Esophagus squamous epithelium (tissue), 5 donors: ENCODE measurements at places on chromosomes 1 and 21. TPM values are rescaled to one million over a fixed set of nuclear protein-coding genes. Genes with fewer than 3 reads are reported as not detected.
A peak's percentile ranks its signal among the peaks of the same experiment; 100 is the strongest.

- no peaks in the 10 kb centered on the region for H3K27me3 ChIP-seq
- no peak overlapping the region for H3K4me3 ChIP-seq
- no peak for DNase-seq
- peaks cover 33% of the 10 kb centered on the region for H3K4me1 ChIP-seq
- H3K36me3 ChIP-seq = no peaks in the 10 kb centered on the region
Observed at GRCh38 chr1:15803380-15803779, 4.1 kb downstream of the UQCRHL start.

The MATN1 gene
- total RNA-seq = not detected

- no peak for DNase-seq
- H3K27me3 ChIP-seq = no peaks in the 10 kb centered on the region
- H3K4me3 ChIP-seq = peak overlapping the region; percentile 84
Observed at GRCh38 chr1:236144033-236144432, 1.7 kb downstream of the GPR137B start.

- H3K4me1 ChIP-seq = no peaks in the 10 kb centered on the region
- no peak overlapping the region for H3K27ac ChIP-seq
- DNase-seq = no peak
- no peaks in the 10 kb centered on the region for H3K36me3 ChIP-seq
Observed at GRCh38 chr1:236724506-236724905, 38.2 kb downstream of the ACTN2 start.

DNA sequence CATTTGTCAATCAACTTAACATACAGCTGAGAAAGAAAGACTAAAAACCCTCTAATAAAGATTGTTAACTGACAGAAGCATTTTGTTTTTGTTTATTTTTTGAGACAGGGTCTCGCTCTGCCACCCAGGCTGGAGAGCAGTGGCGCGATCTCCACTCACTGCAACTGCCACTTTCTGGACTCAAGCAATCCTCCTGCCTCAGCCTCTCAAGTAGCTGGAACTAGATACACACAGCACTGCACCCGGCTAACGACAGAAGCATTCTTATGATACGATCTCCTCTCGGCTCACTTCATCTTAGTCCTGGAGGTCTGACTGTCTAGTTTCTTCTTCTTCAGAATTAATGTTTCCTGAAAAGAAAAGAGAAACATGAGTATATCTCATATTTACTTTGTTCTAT is 23.5 kb downstream of the RSPH1 start:
- DNase-seq = no peak
- no peaks in the 10 kb centered on the region for H3K36me3 ChIP-seq
- no peak overlapping the region for H3K4me3 ChIP-seq
- peaks cover 8% of the 10 kb centered on the region for H3K4me1 ChIP-seq

- no peak for DNase-seq
- no peaks in the 10 kb centered on the region for H3K36me3 ChIP-seq
Observed at GRCh38 chr21:43574741-43575472, 84.4 kb downstream of the HSF2BP start.

GRCh38 chr1:154860156-154860870 is 9.8 kb downstream of the KCNN3 start:
- no peak for DNase-seq
- no peaks in the 10 kb centered on the region for H3K36me3 ChIP-seq
- no peaks in the 10 kb centered on the region for H3K4me1 ChIP-seq
- H3K4me3 ChIP-seq = no peak overlapping the region

The BEND5 gene
- total RNA-seq = not detected

GRCh38 chr1:24190983-24191461 is 3.9 kb upstream of the IFNLR1 start:
- no peaks in the 10 kb centered on the region for H3K36me3 ChIP-seq
- no peak for DNase-seq
- H3K27ac ChIP-seq = no peak overlapping the region
- H3K4me1 ChIP-seq = peaks cover 75% of the 10 kb centered on the region
- no peaks in the 10 kb centered on the region for H3K27me3 ChIP-seq
- no peak overlapping the region for H3K4me3 ChIP-seq

The ASTN1 gene
- total RNA-seq = not detected

GRCh38 chr1:118254001-118254400 is 69.0 kb upstream of the SPAG17 start:
- DNase-seq = no peak
- H3K4me3 ChIP-seq = no peak overlapping the region
- H3K27me3 ChIP-seq = no peaks in the 10 kb centered on the region
- H3K4me1 ChIP-seq = no peaks in the 10 kb centered on the region
- H3K36me3 ChIP-seq = no peaks in the 10 kb centered on the region
- no peak overlapping the region for H3K27ac ChIP-seq

DNA sequence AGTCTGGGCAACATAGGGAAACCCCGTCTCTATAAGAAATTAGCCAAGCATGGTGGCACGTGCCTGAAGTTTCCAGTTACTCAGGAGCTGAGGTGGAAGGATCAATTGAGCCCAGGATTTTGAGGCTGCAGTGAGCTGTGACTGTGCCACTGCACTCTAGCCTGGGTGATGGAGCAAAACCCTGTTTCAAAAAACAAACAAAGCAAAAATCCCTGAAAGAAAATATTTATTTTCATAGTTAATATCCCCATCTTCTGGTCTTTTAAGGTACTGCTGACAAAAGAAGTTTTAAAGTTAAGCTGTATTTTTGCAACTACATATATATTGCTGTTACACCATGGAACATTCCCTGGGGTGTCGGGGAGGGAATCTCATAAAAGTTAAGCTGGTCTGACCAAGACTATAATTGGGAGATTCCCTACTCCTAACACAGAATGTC is 26.0 kb downstream of the VAMP4 start:
- no peak overlapping the region for H3K4me3 ChIP-seq
- no peak overlapping the region for H3K27ac ChIP-seq
- H3K27me3 ChIP-seq = no peaks in the 10 kb centered on the region
- DNase-seq = no peak
- no peaks in the 10 kb centered on the region for H3K36me3 ChIP-seq

DNA sequence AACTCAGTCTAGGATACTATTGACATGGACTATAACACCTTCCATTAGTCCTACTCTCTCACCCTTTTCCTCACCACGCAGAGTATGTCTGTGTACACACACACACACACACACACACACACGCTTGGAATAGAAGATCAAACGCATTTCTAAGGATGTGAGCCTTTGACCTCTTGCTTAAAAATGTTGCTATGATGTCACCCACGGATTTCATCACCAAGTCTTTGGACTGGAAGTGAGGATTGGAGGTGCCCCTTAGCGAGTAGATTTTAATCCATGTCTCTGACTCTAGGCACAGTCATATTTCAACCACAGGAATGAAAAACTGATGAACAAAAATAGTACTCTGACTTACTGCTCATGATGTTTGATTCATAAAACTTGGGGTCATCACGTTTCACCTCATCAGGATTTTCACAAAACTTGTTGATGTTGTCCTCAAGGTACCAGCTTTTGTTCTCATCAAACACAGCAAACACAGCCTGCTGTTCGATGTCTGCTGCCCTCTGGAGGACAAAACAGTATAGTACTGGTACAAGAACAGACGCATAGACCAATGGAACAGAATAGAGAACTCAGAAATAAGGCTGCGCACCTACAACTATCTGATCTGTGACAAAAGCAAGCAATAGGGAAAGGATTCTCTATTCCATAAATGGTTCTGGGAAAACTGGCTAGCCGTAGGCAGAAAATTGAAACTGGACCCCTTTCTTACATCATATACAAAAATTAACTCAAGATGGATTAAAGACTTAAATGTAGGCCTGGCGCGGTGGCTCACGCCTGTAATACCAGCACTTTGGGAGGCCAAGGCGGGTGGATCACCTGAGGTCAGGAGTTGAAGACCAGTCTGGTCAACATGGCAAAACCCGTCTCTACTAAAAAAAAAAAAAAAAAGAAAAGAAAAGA is 39.9 kb downstream of the F5 start:
- no peaks in the 10 kb centered on the region for H3K36me3 ChIP-seq
- H3K27me3 ChIP-seq = no peaks in the 10 kb centered on the region
- DNase-seq = no peak
- H3K4me1 ChIP-seq = no peaks in the 10 kb centered on the region
- H3K27ac ChIP-seq = no peak overlapping the region
- no peak overlapping the region for H3K4me3 ChIP-seq

DNA sequence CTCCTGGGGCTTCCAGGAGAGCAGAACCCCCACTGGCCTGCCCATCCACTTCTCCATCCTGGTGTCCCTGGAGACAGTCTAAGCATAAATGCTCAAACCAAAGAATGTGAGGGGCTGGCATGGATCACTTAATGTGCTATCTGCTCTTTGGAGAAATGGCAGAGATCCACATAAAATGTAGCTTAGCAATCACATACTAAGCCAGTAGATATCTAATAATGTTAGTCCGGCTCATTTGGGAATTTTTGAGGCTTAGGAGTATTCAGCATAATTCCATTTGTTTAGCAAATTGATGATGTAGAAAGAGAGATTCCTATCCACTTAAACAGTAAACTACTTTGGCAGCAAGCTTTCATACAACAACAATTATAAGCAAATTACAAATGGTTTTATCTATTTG is 90.7 kb downstream of the TENT5C start:
- DNase-seq = no peak
- H3K4me3 ChIP-seq = no peak overlapping the region
- no peaks in the 10 kb centered on the region for H3K36me3 ChIP-seq
- H3K27ac ChIP-seq = peak overlapping the region; percentile 53
- no peaks in the 10 kb centered on the region for H3K4me1 ChIP-seq
- no peaks in the 10 kb centered on the region for H3K27me3 ChIP-seq

The MAP3K21 gene
- 6.4 TPM for total RNA-seq

The CHRM3 gene
- total RNA-seq = 1.2 TPM

- H3K4me3 ChIP-seq = no peak overlapping the region
- no peak for DNase-seq
- H3K36me3 ChIP-seq = no peaks in the 10 kb centered on the region
- no peaks in the 10 kb centered on the region for H3K27me3 ChIP-seq
- H3K27ac ChIP-seq = no peak overlapping the region
Observed at GRCh38 chr1:116099379-116099778, 11.8 kb upstream of the MAB21L3 start.

The SPATA45 gene
- total RNA-seq = not detected

The ACTN2 gene
- total RNA-seq = 0.47 TPM

- DNase-seq = no peak
- H3K27me3 ChIP-seq = no peaks in the 10 kb centered on the region
- no peak overlapping the region for H3K4me3 ChIP-seq
- no peaks in the 10 kb centered on the region for H3K36me3 ChIP-seq
Observed at GRCh38 chr21:34187935-34188334, 114.6 kb downstream of the MRPS6 start.

The PRR9 gene
- not detected for total RNA-seq

DNA sequence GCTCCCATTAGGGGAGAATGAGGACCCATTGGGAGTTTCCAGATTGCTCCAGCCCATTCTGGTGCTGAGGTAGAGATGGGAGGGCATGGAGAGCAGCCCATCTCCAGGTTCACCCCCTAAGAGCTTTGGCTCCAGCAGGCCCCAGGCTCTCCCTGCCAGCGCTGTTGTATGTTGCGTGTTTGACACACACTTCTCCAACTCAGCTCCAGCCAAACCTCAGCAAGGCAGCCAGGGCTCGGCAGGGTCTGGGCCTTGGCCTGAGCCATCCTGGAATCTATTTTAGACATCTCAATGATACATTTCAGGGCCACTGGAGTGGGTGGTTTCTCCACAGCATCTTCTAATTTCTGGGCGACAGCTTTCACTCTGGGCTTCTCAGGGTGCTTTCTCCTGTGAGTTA is 117.0 kb downstream of the NAV1 start:
- DNase-seq = no peak
- peak overlapping the region; percentile 57 for H3K27ac ChIP-seq
- H3K4me3 ChIP-seq = no peak overlapping the region
- H3K4me1 ChIP-seq = no peaks in the 10 kb centered on the region
- H3K27me3 ChIP-seq = peaks cover 12% of the 10 kb centered on the region

The C1orf87 gene
- total RNA-seq = not detected

DNA sequence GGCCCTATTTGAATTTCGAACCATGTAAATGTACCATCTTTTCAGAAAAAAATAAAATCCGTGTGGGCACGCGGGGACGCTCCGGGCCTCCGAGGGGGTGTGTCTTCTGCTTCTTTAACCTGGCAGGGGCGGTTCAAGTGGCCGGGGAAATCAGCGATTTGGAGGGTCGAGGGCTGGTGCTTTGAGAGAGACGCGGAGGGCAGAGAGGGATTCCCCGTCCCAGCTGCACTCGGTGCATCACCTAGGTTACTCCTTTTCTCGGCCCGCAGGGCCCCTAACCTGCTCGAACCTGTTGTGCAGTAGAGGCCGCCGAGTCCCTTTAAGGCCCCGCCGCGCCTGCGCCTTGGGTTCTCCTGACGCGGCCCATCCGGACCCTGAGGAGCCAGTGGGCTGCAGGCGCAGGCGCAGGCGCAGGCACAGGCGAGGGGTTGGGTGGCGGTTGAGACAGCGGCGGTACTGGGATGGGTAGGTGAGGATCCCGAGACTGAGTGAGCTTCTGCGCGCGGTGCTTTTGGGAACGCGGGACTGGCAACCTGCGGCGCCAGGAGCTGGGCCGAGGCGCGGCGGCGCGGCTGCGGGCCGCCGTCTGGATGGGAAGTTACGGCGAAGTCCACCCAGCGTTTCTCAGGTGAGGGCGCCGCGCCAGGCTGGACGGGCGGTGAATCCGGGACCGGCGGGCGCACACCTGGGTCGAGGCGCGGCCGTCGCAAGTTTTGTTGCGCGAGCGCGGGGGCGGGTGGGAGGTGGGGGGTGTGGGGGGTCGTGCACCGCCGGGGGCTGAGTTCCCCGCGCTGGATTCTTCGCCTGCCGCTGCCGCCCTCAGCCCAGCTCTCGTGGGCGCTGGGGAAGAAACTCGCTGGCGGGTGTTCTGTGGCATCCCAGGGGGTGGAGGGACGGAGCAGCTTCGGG is at the start of gene NBPF3:
TSS of gene NBPF3 (plus strand) at position 417 of the 909 bp plus-strand sequence. CDS start 4,950 bp downstream, outside the sequence.
- no peaks in the 10 kb centered on the region for H3K27me3 ChIP-seq
- H3K4me1 ChIP-seq = peaks cover 34% of the 10 kb centered on the region
- peak; percentile 59 for DNase-seq

The EPHX1 gene
- total RNA-seq = 78.7 TPM

DNA sequence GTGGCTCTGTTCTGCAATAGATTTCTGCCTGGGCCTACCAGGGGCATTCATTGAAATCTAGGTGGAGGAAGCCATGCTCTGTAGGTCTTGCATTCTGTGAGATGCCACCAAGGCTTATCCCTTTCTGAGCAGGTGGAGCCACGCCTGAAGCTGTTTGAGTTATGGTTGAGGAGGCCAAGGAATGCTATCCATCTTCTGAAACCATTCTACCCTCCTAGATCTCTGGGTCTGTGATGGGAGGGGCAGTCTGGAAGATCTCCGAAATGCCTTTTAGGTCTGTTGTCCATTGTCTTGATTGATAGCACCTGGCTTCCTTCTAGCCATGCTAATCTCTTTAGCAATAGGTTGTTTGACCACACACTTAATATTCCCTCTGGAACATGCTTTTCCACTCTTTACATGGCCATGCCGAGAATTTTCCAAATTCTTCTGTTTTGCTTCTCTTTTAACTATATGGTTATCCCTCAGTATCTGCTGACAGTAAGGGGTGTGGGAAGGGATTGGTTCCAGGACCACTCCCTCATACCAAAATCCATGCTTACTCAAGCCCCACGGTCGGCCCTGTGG is 45.2 kb downstream of the AK4 start:
- no peaks in the 10 kb centered on the region for H3K4me1 ChIP-seq
- H3K4me3 ChIP-seq = no peak overlapping the region
- no peak overlapping the region for H3K27ac ChIP-seq

The LMX1A gene
- 0.38 TPM for total RNA-seq

The EFNA3 gene
- total RNA-seq = 20.0 TPM

GRCh38 chr21:36028127-36029069 is 31.9 kb downstream of the SETD4 start:
- no peaks in the 10 kb centered on the region for H3K36me3 ChIP-seq
- no peaks in the 10 kb centered on the region for H3K27me3 ChIP-seq
- no peak overlapping the region for H3K27ac ChIP-seq
- H3K4me1 ChIP-seq = no peaks in the 10 kb centered on the region

GRCh38 chr21:14477841-14478240 is 68.3 kb downstream of the SAMSN1 start:
- no peak for DNase-seq
- no peak overlapping the region for H3K27ac ChIP-seq
- H3K36me3 ChIP-seq = no peaks in the 10 kb centered on the region

The HAO2 gene
- total RNA-seq = not detected

The PLA2G5 gene
- total RNA-seq = 6.7 TPM

The ADGRL2 gene
- total RNA-seq = 63.7 TPM
